Activated CD4-positive, alpha-beta T cell treated with anti-CD3 and anti-CD28 coated beads, Interleukin-2, amount 50 U/mL, for 4 hours (primary cell): ENCODE measurements at places on chromosomes 6 and 20.

GRCh38 chr6:146770275-146770964 lies 171.6 kb downstream of the ADGB start:
- DNase-seq: no peak

- DNase-seq: no peak
These were observed 14.6 kb upstream of the DEFB123 start for GRCh38 chr20:31425797-31426196.

- no peak for DNase-seq
These were observed 70.8 kb downstream of the EYA2 start for GRCh38 chr20:46965477-46965876.

DNA sequence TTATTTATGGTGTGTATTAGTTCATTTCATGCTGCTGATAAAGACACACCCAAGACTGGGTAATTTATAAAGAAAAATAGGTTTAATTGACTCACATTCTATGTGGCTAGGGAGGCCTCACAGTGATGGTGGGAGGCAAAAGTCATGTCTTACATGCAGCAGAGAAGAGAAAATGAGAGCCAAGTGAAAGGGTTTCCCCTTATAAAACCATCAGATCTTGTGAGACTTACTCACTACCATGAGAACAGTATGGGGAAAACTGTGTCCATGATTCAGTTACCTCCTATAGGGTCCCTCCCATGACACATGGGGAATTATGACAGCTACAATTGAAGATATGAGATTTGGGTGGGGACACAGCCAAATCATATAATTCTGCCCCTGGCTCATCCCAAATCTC lies 150.0 kb upstream of the AHI1 start:
- no peak for DNase-seq
